Stimulated activated CD8-positive, alpha-beta memory T cell treated with anti-CD3 and anti-CD28 coated beads, Interleukin-4, amount 100 ng/mL, for 1 hour (primary cell): ENCODE measurements at places on chromosomes 11 and 22.

- no peak for DNase-seq
Observed at GRCh38 chr11:126956635-126957034, 43.9 kb downstream of the KIRREL3 start.

GRCh38 chr11:102171101-102171500, 60.9 kb downstream of the YAP1 start:
- DNase-seq, result no peak

DNA sequence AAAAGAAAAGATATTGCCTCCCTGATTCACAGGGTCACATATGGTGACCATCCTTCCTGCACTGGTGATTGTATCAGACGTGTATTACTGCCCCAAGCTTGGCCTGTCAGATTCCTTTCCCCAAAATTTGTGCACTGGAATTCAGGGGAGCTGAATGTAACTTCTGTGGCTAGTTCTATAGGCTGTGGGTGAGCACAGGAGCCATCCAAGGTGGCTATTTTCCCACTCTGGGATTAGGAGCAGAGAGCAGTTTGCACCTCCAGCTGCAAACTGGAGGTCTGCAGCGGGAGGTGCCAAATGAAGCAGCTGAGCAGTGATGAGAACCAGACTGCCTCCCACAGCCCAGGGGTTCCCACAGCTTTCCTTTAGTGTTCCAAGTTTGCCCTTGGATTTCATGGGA, 124.2 kb upstream of the PITPNB start:
- no peak for DNase-seq

DNA sequence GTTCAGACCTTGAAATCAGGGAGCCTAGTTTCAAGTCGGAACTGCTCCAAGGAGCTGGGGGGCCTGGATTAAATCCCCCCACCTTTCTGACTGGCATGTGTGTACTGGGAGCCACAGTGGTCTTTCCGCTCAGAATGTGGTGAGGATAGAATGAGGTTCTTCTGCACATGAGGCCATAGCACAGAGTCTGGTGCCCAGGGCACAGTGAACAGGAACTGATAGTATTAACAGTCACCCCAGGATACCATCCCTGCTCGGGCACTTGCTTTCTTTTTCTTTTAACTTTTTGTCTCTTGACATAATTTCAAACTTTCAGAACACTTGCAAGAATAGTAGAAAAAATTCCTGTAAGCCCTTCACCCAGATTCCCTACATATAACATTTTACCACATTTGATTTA, 28.8 kb downstream of the LMO1 start:
- no peak for DNase-seq

GRCh38 chr11:135006800-135007199, 594.8 kb upstream of the B3GAT1 start:
- no peak for DNase-seq
